ENCODE measurements at places on chromosomes 2 and 18.

DNA sequence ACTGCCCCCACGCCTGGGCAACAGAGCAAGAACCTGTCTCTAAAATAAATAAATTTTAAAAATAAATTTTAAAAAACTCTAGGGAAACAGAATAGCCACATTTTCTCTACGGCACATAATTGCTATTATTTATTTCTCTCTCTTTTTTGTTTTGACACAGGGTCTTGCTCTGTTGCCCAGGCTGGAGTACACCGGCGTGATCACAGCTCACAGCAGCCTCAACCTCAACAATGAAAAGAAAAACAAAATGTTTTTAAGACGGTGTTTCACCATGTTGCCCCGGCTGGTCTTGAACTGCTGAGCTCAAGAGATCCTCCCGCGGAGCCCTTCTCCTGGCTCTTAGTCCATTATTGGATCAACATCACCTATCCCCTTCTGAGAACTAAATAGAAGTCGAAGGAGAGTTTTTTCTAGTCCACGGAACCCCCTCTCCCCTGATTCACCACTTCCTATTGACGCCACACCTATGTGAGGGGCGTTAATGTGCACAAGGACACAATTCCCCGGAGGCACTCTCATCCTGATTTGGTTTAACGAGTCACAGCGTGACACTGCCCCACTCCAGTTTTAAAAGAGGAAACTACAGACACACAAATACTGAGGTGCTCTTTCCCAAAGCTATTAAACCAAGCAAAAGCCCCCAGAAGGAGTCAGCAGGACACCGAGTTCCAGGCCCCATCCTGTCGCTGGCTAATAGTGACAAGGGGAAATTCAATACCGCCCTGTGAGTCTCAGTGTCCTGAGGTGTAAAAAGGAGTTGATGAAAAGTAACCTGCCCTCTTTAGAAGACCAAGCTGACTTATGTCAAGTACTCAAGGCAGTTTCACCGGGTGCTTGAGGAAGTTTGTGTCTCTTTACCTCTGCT is 1.1 kb downstream of the NPC1 start:
- DNase-seq: peak; percentile 68

DNA sequence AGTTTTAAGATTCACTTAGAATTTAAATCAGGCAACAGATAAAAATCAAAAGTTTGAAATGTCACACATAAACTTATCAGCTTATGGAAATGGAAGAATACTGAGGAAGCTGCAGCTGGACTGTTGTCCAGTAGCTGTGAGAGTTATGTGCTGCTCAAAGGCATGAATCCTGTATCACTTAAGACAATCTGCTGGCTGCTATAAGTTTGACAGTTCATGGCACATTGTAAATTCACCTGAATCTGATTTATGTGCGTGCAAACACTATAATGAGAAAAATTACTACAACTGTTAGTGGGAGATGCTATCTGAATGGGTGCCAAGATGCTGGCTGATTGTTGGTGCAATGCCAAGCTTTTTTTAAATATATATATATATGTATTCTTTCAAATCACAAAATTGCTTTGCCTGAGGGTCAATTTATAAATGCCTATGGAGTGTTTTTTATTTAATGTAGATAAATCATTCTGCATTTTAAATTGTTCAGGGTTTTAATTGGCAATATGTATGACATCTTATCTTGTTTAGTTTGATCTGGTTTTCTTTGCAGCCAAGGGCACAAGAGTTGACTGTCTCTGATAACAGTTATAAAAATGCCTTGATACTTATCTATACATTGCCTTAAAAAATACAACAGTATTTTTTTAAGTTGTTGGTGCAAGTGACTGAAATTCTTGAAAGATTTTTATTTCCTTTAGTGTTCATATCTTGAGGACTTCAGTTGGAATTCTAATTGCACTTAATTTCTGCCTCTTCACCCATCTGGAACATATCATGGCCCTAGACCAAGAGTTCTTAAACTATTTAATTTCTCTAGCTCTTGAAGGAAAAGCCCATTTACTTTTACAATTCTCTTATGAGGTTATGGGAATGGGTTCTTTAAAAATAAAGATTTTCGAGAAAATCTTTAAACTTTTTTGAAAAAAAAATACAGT is 48.7 kb downstream of the CAVIN2 start:
- DNase-seq: peak; percentile 55

- DNase-seq: peak; percentile 65
These were observed 97.0 kb downstream of the CABLES1 start for GRCh38 chr18:23232331-23232730.

GRCh38 chr2:1741851-1742250 is 2.5 kb downstream of the PXDN start:
- no peak for DNase-seq

- DNase-seq: no peak
These were observed at the start of gene SERPINB2 for GRCh38 chr18:63887424-63887823. SERPINB2 (plus strand) TSS chr18:63887705; CDS start chr18:63891445, 3,740 bp downstream.

DNA sequence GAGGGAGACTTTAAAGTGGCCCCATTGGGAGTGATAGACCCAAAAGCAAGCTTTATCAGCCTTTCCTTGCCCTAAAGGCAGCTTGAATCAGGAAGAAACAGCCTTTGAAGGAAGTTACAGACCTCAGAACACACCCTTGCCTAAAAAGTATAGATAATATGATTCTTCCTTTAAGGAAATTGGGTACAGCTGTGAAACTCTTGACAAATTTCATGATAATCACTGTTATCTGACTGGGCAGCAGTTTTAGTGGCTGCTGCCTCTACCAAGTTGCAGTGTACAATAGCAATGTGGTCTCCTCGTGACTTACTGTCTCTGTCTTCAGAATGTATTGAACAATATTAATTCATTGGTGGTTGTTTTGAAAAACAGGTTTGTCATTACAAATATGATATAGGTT is 16.7 kb downstream of the HOXD1 start:
- no peak for DNase-seq

DNA sequence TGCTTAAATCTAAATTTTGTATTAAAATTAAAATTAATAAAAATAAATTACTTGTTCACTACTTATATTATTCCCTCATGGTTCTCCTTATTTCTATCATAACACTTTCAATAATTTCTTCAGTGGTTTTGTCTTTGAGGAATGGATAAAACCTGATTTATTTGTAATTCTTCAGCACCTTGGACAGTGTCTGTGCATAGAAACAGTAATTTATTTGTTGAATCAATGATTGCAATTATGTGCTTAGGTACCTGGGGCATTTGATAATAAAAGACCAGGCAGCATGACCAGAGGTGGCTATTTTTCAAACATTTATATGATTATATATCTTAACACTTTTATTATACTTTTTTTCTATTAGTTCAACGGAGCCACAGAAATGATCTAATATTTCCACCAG is 1062.7 kb downstream of the DSC3 start:
- DNase-seq: peak; percentile 20

DNA sequence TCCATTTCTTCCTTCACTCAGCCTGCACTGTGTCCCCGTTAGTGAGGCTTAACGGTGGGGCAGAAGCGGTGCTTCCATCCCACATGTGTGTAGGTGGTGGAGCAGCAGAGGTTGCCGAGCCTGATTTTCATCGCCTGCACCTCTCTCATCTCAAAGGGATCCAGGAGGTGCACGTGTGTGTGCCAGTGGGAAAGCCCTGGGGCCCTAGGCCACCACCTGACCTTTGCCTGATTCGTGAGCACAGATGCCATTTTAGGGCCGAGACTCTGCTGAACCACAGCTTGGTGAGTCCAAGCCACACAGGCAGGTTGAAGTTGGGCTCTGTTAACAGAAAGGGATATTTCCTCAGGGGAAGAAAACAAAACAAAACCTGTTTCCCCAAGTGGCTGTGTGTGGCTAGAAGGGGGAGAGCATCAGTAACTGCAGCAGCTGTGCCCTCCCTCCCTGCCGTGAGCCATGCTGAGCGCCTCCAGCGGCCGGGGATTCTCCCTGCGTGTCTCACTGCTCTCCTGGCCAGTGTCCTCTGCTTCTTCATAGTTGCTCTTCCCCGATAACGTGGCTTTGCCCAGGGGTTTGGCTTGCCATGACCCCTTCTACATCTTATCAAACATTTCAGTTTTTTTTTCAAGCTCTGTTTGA is 81.5 kb downstream of the MAPRE2 start:
- peak; percentile 88 for DNase-seq

DNA sequence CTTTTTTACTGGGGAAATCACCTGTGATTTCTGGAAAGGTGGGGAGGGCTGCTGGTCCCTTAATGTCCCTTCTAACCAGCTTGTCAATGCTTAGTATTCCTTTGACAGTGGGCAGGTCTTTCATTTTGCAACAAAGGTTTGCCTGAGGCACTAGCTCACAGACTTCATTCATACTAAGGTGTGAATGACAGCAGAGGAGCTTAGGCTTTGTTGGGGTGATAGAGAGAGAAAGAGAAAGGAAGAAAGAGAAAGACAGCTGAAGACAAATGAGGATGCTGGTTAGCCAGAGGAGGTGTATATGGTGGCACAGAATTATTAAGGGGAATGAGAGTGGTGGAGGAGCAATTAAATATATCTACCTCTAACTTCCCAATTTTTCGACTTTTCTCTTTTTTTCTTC is 28.9 kb upstream of the GTF2A1L start:
- DNase-seq: no peak

- no peak for DNase-seq
These were observed 671.6 kb upstream of the ACVR2A start for GRCh38 chr2:147173189-147173581.

DNA sequence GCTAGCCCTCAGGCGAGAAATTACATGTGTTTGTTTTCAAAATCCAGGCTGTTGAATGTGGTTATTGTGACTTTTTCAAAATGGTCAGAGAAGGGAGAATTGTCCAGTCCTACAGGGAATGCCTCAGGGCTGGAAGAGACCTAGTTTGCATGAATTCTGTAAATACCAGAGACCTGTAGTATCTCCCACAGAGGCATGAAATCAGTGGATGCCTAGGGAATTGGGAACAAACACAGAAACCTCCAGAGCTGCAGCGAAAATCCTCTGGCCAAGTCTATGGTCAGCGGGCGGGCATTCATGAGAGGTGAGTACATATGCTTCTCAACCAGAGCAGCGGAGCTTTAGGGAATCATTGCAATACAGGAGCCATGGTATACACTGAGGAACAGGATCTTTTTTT is 1596.5 kb upstream of the NXPH2 start:
- no peak for DNase-seq

DNA sequence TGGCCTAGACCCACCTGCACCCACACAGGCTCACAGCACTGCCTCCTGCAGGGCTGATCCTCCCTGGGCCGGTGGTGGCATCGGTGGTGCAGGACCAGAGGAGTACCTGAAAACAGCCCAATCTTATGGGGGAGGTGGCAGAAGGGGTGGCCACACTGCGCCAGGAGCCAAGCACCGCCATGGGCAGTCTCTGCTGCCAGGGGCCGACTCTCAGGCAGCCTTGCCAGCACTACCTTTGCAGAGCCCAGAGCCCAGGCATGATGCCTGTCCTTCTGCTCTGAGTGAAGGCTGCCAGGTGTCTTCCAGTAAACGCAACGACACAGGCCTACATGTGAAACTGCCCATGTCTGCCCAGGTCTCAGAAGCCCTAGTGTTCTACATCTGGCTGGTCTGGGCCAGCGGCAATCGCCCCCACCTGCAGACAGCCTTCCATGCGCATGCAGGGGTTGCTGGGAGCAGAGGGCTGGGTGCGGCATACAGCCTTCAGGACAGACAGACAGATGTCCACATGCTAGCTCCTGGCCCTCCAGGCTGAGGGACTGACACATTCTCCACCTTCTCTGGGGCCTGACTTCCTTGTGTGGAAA is 6.8 kb downstream of the HS6ST1 start:
- no peak for DNase-seq

GRCh38 chr2:239531456-239532241 is 130.8 kb upstream of the HDAC4 start:
- no peak for DNase-seq
